ENCODE measurements at places on chromosomes 1 and 21.

DNA sequence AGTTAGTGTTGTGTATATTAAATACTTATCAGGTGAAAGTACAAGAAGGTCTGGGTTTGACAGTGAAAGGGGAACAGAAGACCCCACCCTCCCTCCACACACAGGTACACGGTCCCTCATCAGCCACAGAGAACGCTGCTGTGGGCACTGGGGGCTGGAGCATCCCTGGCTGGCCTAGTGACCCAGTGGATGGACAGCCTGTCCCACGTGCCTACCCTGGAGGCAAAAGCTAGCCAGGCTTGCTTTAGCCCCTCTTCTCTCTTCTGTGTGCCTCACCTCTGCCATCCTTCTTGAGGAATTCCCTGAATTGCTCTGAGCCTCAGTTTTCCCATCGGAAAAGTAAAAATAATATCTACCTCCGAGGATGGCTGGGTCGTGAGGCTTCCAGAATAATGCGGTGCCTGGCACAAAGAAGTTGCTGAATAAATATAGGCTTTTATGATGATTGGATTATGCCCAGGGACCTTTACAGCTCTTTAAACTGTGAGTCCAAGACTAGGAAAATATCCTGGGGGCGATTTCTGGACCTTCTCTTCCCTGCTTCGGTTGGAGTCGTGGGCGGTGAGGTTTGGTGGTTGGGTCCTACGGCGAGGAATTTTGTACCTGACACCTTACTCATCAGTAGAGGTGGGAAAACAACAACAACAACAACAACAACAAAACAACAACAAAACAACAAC is 918 bp downstream of the IFNLR1 start:
- H3K27ac ChIP-seq: no peak overlapping the region
- no peaks in the 10 kb centered on the region for H3K36me3 ChIP-seq
- H3K27me3 ChIP-seq: no peaks in the 10 kb centered on the region
- peaks cover 9% of the 10 kb centered on the region for H3K4me1 ChIP-seq

GRCh38 chr1:163068716-163069115 is 445 bp upstream of the RGS4 start:
- DNase-seq: no peak
- no peaks in the 10 kb centered on the region for H3K36me3 ChIP-seq
- H3K27me3 ChIP-seq: no peaks in the 10 kb centered on the region
- no peak overlapping the region for H3K27ac ChIP-seq
- no peak overlapping the region for H3K4me3 ChIP-seq

- no peaks in the 10 kb centered on the region for H3K4me1 ChIP-seq
- no peaks in the 10 kb centered on the region for H3K27me3 ChIP-seq
- no peak overlapping the region for H3K27ac ChIP-seq
- H3K36me3 ChIP-seq: no peaks in the 10 kb centered on the region
- no peak overlapping the region for H3K4me3 ChIP-seq
Observed at GRCh38 chr1:54120698-54121481, 31.9 kb downstream of the CDCP2 start.

DNA sequence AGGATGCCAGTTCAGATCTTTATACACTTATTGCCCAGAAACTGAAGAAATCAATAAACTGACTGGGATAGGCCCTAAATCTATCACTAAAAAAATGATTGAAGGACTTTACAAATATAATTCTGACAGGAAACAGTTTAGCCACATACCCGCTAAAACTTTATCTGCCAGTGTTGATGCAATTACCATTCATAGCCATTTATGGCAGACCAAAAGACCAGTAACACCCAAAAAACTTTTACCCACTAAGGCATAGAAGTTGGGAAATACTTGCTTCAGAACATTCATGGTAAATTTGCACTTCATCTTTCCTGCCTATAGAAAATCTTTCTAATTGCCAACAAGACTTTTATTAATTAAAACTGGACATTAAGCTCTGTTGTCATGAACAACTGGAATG is 15.0 kb upstream of the GPR25 start:
- H3K27me3 ChIP-seq: no peaks in the 10 kb centered on the region
- no peak for DNase-seq
- H3K4me1 ChIP-seq: no peaks in the 10 kb centered on the region

DNA sequence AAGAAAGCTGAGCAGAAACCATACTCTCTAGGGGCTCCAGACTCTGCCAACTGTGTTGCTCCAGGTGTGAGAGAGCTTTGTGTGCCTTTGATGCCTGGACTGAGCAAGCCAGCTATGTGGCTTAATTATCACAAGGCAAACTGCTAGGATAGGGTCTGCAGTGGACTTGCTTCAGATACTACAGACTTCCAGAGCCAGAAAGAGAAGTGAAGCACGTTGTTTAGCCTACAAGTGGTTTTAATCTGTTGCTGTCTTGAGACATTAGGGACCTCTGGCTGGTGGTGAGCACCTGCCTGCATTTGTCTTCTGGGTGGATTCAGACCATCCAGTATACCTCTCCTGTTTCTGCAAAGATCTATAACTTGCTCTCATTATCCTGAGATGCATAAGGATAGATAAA is 353.4 kb upstream of the PLXNA2 start:
- no peaks in the 10 kb centered on the region for H3K27me3 ChIP-seq
- no peaks in the 10 kb centered on the region for H3K4me1 ChIP-seq
- H3K27ac ChIP-seq: no peak overlapping the region
- no peak for DNase-seq
- no peak overlapping the region for H3K4me3 ChIP-seq

Data from trophoblast cell (in vitro differentiated cells and primary cell).